ENCODE measurements at places on chromosomes 3 and 15. TPM values are rescaled to one million over a fixed set of nuclear protein-coding genes. Genes with fewer than 3 reads are reported as not detected.

DNA sequence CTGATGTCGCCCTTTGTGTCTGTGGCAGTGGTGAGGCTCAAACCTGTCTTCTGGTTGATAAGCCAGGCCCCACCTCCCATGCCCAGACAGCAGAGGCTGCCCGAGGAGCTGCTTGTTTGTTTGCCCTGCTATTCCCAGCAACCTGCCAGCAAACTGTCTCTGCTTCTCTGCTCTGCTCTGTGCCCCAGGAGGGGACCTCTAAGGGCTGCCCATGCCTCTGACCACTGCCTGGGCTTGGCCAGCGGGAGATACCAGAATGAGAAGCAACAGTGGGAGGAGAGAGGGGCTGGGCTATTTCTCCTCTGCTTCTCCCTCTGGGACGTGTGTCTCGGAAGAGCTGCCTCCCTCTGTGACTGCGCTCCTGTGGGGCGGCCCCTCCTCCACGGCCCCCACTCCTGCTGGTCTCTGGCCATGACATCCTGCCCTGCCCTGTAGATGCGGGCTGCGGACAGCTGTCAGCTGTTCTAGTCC lies 213.1 kb downstream of the RPLP1 start:
- no peak for DNase-seq
- no peak overlapping the region for H3K4me3 ChIP-seq
- H3K4me1 ChIP-seq = peaks cover 41% of the 10 kb centered on the region
- H3K27ac ChIP-seq = no peak overlapping the region
- no peaks in the 10 kb centered on the region for H3K36me3 ChIP-seq

DNA sequence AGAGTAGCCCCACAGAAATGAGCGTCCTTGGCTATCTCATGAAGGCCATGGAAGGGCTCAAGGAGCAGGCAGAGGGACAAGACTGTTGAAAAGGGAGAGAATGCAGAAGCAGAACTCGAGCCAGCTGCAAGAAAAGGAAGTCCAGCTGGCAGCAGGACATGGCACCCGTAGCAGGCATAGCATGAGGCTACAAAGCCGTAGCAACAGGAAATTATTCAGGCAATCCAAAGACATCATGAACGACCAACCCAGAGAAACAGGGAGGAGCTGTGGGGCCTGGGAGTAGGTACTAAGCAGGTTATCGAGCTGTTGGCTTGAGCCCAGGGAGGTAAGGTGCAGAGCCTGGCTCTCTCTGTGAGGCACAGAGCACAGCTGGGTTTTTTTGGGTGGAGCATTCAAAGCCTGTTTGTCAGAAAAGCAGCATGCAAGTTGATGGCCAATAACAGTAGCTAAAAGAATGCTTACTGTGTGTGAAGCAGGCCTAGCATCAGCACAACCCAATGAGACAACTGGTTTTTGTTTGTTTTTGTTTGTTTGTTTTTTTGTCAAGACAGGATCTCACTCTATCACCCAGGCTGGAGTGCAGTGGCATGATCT lies 144.0 kb upstream of the SMAD3 start:
- no peaks in the 10 kb centered on the region for H3K36me3 ChIP-seq
- no peak for DNase-seq
- no peaks in the 10 kb centered on the region for H3K4me1 ChIP-seq
- no peak overlapping the region for H3K4me3 ChIP-seq

DNA sequence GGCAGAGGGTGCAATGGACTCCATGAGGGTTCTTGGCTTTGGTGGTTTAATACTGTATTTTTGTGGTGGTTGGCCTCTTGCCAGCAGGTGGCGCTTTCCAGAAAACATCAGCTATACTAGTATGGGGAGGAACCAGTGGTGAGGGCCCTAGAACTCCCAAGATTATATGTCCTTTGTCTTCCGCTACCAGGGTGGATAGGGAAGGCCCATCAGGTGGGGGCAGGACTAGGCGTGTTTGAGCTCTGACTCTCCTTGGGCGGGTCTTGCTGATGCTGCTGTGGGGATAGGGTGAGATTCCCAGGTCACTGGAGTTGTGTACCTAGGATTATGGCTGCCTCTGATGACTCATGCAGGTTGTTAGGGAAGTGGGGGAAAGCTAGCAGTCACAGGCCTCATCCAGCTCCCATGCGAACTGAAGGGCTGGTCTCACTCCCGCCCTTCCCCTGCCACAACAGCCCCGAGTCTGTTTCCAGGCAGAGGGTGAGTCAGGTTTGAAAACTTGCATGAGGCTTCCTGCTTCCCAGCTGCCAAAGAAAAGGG lies 357.7 kb downstream of the OTOL1 start:
- DNase-seq = no peak
- H3K27me3 ChIP-seq = no peaks in the 10 kb centered on the region
- no peaks in the 10 kb centered on the region for H3K36me3 ChIP-seq
- no peak overlapping the region for H3K27ac ChIP-seq

DNA sequence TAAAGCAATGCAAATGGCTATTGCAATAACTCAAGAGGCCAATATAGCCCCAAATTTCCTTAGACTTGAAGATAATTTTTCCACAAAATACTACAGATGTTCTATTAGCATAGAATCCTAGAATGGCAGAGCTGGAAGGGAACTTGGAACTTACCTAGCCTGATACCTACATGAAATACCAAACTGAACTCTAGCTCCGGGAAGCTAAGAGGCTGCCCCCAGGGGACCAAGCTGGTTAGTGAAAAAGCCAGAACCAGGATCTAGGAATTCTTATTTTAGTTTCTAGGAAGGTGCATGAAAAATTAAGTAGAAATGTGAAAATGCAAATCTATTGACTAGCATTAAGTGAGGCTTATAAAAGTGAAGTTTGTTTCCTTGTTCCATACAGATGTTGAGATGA lies 256.0 kb upstream of the CBLB start:
- no peak overlapping the region for H3K4me3 ChIP-seq
- no peaks in the 10 kb centered on the region for H3K36me3 ChIP-seq
- no peak for DNase-seq

ZBBX gene
- total RNA-seq = not detected

ZIC1 gene
- total RNA-seq = not detected

GRCh38 chr3:55974421-55975165 lies 487.5 kb upstream of the WNT5A start:
- no peaks in the 10 kb centered on the region for H3K36me3 ChIP-seq
- no peak for DNase-seq
- no peak overlapping the region for H3K4me3 ChIP-seq
- no peaks in the 10 kb centered on the region for H3K27me3 ChIP-seq

RPN1 gene
- 188 TPM for total RNA-seq

LRIG1 gene
- total RNA-seq = 37.9 TPM

SQOR gene
- 98.3 TPM for total RNA-seq

GRCh38 chr3:69012800-69013252 lies 658 bp downstream of the EOGT start:
- no peaks in the 10 kb centered on the region for H3K36me3 ChIP-seq
- H3K27ac ChIP-seq = peak overlapping the region; percentile 73
- H3K4me3 ChIP-seq = peak overlapping the region; percentile 53

DNA sequence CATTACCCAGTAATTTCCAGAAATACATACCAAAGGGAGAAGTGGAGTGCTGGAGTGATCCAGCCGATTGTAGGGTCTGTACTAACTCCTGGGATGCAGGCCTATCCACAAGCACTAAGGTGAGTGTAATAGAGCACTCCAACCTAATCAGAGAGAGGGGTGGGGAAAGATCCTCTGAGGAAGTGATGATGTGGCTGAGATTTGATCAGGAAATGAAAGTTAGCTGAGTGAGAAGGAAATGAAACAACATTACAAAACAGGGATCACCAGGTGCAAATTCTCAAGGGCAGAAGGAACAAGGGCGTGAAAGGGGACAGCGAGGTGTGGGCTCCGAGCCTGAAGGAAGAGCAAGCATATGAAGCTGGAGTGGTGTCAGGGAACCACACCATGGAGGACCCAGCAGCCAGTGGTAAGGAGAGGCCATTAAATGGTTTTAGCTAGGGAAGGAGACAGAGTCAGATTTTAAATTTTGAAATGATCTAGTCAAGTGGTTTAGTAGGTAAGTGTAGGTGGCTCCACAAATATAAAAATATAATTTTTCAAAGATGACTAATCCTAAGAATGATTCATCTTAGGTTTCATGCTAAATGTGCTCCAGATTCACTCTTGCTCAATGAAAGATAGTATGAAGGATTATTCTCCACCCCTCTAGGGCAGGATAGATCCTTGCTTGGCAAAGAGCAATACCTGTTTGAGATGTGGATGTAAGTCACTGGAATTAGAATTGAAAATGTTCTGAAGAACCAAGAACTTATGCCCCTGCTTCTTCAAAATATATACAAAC lies 348.7 kb downstream of the TBL1XR1 start:
- no peaks in the 10 kb centered on the region for H3K36me3 ChIP-seq
- no peaks in the 10 kb centered on the region for H3K4me1 ChIP-seq
- no peak overlapping the region for H3K4me3 ChIP-seq
- DNase-seq = no peak
- H3K27me3 ChIP-seq = no peaks in the 10 kb centered on the region

DNA sequence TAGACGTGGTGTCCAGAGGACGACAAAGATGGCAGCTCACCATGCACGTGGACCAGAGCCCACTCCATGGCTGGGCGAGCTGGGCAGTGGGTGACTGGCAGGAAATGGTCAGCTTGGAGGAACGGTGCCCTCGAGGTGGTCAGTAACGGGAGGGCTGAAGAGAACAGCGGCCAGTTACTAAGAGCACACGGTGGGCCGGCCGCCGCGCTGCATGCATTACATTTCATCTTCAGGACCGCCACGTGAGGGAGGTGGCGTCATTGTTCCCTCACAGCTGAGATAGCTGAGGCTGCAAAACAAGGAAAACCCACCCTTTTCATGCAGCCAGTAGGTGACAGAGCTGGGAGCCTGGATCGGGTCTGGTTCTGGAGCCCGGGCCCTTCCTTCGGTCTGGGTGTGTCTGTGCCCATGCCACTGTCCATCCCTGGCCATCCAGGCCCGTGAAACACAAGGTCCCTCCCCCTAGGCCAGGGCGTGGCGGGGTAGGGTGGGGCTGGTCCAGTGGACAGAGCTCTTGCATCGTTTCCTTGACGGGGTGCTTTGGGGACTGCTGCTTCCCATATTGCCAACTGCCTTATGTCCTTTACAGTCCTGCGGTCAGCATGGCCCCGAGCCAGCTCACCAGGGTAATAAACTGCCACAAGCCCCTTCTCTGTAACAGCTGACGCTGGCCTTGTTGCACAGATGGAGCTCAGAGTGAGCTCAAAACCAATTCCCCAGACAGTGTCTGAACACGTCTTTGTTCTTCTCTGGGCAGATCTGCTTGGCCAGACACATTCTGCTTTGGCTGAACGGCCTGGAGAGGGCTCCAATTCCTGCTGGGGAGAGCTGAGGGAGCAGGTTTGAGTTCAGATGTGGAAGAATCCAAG lies 51.8 kb downstream of the RGMA start:
- H3K27ac ChIP-seq = no peak overlapping the region
- H3K4me1 ChIP-seq = peaks cover 10% of the 10 kb centered on the region
- DNase-seq = no peak
- no peaks in the 10 kb centered on the region for H3K36me3 ChIP-seq

RASGRF1 gene
- not detected for total RNA-seq

GRCh38 chr3:151684094-151684493 lies 49.6 kb upstream of the AADACL2 start:
- H3K27me3 ChIP-seq = no peaks in the 10 kb centered on the region
- H3K4me1 ChIP-seq = no peaks in the 10 kb centered on the region
- no peak for DNase-seq
- H3K27ac ChIP-seq = no peak overlapping the region

DNA sequence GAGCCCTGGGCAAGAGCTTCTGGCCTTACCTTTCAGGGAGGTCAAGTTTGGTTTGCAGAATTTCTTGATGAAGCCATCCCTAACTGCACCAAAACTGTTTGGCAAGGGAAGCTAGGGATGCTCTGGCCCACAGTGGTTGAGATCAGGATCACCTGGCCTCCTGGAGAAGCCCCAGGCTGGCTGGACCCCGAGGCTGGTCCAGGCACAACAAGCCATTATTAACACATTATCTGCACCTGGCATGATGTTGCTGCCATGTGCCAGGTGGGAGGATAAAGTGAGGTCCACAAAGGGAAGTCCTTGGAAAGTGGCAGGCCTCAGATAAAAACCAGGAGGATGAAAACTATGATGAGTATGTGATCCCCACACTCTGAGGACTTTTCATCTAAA lies 35.9 kb upstream of the DUSP7 start:
- no peaks in the 10 kb centered on the region for H3K27me3 ChIP-seq
- peaks cover 3% of the 10 kb centered on the region for H3K4me1 ChIP-seq
- H3K4me3 ChIP-seq = no peak overlapping the region

KNG1 gene
- total RNA-seq = not detected

SLC51A gene
- not detected for total RNA-seq

TEX55 gene
- not detected for total RNA-seq

DNA sequence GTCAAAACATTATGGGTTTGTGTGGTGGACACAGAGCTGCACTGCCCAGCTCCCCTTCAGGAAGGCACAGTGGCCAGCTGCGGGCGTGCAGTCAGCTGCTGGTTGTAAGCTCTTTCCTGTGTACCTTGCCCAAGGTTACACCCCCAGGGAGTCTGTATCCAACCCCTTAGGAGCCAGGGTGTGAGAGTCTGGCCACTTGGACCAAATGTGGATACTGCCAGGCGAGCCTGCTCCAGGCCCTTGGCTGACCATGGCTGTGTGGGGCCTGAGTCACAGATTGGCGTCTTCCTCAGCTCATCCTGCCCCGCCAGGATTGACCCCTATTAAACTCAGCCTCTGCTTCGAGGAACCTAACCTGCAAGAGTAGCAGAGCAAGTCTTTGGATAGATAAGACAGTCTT lies 56.9 kb downstream of the ABHD5 start:
- no peaks in the 10 kb centered on the region for H3K36me3 ChIP-seq
- H3K4me3 ChIP-seq = no peak overlapping the region
- H3K27me3 ChIP-seq = peaks cover 4% of the 10 kb centered on the region
- DNase-seq = no peak

NBEAL2 gene
- total RNA-seq = 76.2 TPM

GRCh38 chr3:81549831-81550230 lies 211.6 kb downstream of the GBE1 start:
- no peaks in the 10 kb centered on the region for H3K4me1 ChIP-seq
- H3K4me3 ChIP-seq = no peak overlapping the region
- no peaks in the 10 kb centered on the region for H3K36me3 ChIP-seq
- no peak overlapping the region for H3K27ac ChIP-seq
- no peak for DNase-seq

GRCh38 chr3:66012711-66013110 lies 26.0 kb downstream of the MAGI1 start:
- H3K36me3 ChIP-seq = no peaks in the 10 kb centered on the region
- no peak overlapping the region for H3K4me3 ChIP-seq

GRCh38 chr3:153928851-153929250 lies 192.3 kb upstream of the ARHGEF26 start:
- H3K27me3 ChIP-seq = no peaks in the 10 kb centered on the region
- H3K4me1 ChIP-seq = no peaks in the 10 kb centered on the region
- H3K27ac ChIP-seq = no peak overlapping the region
- H3K4me3 ChIP-seq = no peak overlapping the region
- no peak for DNase-seq

DNA sequence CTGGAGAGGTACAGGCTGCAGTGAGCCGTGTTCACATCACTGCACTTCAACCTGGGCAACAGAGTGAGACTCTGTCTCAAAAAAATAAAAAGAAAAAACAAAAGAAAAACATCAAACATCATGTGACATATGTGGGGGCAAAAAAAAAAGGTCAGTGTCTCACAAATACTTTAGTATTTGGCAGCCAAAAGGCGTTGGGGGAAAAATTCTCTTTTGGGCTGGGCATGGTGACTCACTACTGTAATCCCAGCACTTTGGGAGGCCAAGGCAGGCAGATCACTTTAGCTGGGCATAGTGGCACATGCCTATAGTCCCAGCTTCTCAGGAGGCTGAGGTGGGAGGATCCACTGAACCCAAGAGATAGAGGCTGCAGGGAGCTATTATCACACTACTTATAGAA lies 47.6 kb downstream of the TMCC1 start:
- H3K27me3 ChIP-seq = no peaks in the 10 kb centered on the region
- no peak overlapping the region for H3K4me3 ChIP-seq
- no peak for DNase-seq
- H3K27ac ChIP-seq = no peak overlapping the region
- no peaks in the 10 kb centered on the region for H3K4me1 ChIP-seq

Measured in CD8-positive, alpha-beta memory T cell (primary cell).